ENCODE measurements at places on chromosomes 16 and 17.

GRCh38 chr17:29179232-29180033 is 765 bp downstream of the MYO18A start:
- DNase-seq = no peak

GRCh38 chr16:83793179-83793578 is 14.6 kb upstream of the HSBP1 start:
- no peak for DNase-seq

DNA sequence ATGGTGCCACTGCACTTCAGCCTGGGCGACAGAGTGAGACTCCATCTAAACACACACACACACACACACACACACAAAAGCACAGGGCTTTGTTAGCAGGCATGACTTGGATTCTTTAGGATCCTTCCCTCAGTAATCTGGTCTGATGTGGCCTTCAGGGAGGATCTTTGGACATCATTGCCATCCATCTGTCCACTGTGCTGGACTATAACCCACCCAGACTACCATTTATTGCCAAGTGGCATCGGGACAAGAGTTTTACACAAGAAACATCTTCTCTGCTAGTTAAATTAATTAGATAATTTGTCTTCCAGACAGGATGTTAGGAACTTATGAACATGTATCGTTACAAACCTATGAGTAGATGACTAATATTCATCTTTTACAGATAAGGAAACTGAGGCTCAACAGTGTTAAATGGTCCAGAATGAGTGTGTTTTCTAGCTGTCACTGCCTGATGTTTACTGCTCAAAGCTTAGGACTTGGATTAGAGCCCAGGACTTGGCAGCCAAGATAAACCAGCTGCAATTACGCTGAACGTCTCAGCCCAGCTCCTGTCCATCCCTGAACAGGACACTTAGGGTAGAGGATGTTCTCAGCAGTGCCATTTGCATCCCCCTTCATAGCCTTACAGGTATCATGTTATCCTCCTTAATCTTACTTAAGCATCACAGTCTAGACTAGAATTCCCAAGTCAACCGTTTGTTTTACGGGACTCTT is 285.8 kb downstream of the WWOX start:
- no peak for DNase-seq

DNA sequence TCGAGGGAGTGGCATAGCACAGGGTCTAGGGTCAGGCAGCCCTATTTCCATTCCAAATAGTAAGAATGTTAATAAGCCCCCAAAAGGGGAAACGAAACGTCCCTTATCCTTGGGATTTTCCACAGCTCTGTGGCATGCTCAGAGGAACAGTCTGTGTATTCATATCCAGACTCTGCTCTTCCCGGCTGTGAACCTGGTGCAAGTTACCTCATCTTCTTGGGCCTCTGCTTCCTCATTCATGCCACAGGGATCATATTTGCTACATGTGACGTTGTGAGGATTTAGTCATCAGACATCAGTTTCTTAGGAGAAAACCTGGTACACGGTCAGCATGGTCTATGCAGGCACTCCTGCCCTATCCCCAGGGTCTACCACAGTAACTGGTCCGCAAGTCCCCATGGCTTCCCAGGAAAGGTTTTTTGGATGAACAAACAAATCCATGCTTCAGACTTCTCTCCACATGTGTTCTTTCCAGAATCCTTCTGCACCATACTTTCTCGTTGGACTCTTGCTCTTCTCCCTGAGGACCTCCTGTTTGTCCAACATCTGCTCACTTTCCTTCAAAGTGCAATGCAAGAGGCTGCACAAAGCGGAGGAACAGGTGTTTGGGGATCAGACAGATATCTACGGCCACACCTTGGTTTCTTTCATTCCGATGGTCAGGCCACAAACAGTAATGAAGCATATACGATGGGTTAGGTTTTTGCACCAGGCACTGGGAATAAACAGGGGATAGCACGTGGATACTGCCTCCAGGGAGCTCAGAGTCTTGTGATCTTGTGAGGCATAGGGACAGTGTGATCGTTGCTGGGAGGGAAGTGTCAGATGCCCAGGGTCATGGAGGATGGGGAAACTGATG is 17.7 kb downstream of the GLP2R start:
- no peak for DNase-seq

GRCh38 chr16:17177242-17177958 is 293.4 kb downstream of the XYLT1 start:
- no peak for DNase-seq

DNA sequence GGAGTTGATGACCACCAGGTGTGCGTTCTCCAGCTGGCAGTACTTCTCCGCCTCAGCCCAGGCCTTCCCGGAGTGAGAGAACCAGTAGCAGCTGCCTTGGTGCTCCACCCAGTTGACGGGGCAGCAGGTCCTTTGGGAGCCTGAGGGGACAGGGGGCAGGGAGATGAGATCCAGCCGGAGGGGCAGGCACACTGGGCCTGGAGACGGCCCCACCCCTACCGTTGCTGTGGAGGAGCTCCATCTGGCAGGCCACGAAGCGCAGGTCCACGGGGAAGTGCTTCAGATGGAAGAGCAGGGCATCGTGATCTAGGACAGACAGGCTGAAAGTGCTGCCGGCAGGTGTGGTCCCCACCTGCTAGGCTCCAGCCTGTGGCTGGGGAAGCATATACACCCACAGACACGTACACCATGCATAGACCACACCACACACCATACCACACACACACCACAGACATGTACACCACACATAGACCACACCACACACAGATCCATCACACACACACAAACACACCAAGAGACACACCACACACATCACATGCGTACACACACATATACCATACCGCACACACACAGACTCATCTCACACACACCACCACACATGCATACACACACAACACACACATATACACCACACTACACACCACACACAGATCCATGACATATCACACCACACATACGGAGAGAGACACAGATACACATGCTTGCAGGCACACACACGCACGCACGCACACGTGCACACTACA is 7.4 kb downstream of the ASGR2 start:
- DNase-seq = no peak

- DNase-seq = no peak
Measured at GRCh38 chr17:3531266-3532101, 26.1 kb downstream of the TRPV3 start.

- no peak for DNase-seq
Measured at GRCh38 chr16:64421515-64421914, 700.3 kb downstream of the CDH11 start.

DNA sequence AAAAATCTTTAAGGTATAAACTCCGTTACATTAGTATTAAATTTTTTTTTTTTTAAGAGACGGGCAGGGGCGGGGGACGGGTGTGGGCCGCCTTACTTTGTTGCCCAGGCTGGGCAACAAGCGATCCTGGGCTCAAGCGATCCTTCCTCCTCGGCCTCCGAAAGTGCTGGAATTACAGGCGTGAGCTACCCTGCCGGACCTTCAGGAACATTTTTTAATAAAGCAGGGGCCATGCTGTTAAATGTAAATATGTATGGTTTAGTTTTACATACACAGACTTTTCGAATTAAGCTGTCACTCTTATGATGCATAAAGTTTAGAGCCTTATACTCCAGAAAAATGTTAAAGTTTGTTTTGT is 2.4 kb downstream of the PPM1D start:
- DNase-seq = no peak

GRCh38 chr17:27256225-27257030 is 37.5 kb upstream of the WSB1 start:
- no peak for DNase-seq

DNA sequence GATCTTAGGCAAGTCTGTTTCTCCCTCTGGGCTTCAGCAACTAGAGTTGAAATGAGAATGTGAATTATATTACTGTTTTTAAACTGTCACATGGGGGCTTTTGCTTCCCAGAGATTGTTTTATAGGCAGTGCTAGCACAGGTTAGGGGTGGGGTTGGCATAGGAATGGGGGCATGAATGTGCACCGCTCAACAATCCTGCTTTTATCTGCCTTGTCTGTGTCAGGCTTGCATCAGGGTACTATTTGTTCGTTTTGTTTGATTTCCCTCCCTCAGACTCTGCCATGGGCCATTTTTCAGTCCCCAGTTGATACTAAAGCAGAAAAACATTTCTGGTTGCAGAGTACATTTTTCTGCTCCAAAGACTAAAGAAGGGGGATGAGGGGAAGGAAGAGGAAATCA is 34.6 kb upstream of the IRX6 start:
- DNase-seq = no peak

DNA sequence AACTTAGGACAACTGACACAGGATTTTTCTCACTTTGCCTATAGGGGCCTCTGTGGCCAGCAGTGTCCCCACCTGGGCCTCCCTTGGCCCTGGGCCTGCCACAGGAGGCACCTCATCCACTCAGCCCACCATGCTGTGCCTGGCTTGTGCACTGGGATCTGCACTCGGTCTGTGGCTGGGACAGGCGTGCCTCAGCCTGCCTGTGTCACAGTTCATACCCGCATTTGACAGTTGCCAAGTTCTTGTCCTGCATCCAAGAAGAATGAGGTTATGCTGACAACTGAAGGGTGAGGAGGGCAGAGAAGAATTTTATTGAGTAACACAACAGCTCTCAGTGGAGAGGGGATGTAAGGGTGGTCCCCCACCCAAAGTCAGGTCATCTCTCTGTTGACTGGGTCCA is 36.0 kb downstream of the ZFP90 start:
- no peak for DNase-seq

GRCh38 chr17:17004251-17004996 is 32.5 kb upstream of the TNFRSF13B start:
- DNase-seq = no peak

DNA sequence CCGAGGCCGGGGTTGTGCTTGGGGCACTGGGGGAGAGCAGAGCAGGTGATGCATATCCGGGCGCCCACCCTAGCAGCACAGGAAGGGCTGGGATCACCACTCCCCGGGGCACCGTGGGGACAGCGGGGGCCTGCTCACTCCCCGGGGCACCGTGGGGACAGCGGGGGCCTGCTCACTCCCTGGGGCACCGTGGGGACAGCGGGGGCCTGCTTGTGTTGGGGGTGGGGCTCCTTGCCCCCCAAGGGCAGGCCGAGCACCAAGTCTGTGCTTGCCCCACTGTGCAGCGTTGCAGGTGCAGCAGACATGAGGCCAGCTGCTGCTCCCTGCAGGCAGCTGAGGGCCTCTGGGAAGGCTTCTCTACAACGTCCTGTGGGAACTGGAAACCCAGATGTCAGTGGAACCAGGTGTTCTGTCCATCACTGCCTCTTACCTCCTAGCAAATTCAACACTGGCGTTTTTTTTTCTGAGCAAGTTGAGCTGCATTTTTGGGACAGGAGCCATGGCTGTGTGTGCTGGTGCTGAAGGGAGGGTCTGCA is 25.0 kb upstream of the ZNF750 start:
- DNase-seq = no peak

DNA sequence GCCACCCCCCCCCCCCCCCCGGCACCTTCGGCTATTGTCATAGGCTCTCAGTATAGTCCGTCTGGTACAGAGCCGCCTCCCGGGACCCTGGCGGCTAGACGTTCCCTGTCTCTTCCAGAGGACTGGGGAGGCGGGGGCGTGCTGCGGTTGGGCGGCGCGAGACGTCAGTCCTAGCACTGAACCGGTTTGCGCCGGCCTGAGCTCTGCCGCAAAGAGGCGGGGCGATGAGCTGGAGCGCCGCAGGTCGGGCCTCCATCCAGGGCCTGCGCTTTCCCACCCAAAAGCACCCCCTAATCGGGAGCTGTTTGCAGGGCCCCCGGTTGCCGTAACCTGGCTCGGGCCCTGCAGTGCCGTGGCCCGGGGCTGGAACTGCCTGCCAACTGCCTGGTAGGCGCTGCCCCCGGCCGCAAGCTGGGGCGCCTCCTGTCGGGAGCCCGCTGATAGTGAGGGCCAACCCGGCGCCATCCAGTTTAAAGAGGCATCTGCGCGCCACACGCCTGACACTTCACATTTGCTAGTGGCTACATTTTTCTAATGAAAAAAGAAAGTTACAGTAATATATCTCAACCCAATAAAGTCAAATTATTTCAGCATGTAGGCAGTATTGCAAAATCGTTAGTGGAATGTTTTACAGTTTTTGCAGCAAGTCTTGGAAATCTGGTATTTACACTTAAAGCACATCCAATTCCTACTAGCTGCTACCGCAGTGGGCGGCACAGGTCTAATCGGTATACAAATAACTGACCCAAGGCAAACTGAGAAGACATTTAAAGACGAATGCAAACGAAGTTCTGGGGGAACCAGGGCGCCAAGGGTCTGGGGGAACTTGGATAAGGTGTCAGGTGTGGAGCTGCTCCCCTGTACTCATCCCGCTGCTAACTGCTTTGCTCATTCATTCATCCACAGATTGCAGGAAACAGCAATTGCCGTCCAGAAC is 753 bp upstream of the USP22 start:
- peak; percentile 92 for DNase-seq

DNA sequence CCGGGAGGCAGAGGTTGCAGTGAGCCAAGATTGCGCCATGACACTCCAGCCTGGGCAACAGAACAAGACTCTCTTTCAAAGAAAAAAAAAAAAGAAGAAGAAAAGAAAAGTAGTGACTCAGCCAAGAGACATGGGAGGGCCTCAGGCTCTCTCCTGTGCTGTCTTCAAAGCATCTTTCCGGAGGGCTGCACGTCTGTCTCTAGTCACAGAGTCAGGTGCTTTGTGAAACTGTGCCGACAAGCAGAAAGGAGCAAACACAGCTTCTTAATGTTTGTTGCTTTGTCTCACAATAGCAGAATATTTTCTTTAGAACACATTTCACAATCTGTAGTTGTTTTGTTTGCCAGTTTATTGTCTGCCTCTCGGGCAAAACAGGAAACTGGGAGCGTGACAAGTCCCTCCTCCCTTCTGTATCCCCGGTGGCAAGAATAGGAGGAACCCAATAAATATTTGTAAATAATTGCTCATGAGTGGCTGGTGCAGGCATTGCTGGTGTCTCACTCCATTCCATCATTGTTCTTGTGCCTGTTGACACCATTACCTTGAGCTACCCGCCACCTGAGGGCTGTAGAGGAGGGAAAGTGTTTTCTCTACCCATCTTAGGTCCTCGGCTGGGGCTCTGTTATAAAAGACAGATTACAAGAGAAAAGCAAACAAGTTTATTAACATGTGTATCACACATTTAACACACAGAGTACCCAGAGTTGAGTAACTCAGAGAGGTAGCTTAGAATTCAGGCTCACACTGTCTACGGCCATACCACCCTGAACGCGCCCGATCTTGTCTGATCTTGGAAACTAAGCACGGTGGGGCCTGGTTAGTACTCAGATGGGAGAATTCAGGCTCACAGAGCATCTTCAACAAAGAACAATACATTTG is 5.5 kb downstream of the GAST start:
- DNase-seq = no peak

DNA sequence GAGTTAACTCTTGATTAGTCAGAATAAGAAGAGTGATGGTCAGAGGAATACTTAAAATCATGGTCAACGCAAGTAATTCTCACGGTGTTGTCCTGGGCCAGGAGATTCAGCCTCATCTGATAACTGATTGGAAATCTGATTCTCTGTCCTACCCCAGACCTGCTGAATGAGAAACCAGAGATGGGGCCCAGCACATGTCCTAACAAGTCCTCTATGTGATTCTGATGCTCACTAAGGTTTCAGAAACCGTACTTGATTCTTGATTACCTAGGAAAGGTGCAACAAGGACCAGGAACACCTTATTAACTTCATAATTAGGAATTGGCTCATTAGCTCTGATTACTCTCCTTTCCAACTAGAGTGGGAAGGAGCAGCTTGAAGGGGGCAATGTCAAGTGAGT is 44.5 kb downstream of the ANKFY1 start:
- DNase-seq = no peak

GRCh38 chr16:31440516-31441184 is 1.9 kb downstream of the ZNF843 start:
- no peak for DNase-seq
